ENCODE measurements at places on chromosomes 3 and 15.

GRCh38 chr15:47304656-47305055, 412.6 kb upstream of the SEMA6D start:
- DNase-seq = no peak

DNA sequence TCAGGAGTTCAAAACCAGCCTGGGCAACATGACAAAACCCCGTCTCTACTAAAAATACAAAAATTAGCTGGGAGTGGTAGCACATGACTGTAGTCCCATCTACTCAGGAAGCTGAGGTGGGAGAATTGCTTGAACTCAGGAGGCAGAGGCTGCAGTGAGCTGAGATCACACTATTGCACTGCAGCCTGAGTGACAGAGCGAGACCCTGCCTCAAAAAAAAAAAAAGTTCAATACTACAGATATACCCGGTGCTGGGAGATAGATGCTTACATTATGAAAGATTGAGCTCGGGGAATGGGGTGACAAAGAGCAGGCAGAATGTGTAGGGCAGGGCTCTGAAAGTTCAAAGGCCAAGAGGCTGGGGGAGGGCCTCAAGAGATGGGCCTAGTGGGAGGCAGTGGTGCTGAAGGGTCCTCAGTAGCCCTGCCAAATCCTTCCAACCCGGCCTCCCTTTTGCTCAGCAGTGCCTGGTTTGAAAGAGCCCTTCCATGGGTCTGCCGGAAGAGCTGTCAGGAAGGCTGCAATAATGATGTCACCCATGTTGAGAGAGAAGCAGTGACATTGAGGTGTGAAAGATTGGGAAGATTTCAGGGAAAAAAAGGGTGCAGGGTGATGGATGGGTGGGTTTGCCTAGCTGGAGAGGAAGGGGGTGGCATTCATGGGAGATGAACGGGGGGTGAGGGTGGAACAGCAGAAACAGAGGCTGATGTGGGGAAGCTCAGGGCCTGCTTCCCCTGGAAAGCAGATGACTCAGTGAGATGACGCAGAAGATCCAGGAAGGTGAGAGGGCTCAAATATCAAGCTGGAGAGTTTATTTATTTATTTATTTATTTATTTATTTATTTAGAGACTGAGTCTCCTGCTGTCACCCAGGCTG, 20.0 kb upstream of the IREB2 start:
- no peak for DNase-seq

GRCh38 chr3:188349351-188349901, 195.5 kb downstream of the LPP start:
- no peak for DNase-seq

DNA sequence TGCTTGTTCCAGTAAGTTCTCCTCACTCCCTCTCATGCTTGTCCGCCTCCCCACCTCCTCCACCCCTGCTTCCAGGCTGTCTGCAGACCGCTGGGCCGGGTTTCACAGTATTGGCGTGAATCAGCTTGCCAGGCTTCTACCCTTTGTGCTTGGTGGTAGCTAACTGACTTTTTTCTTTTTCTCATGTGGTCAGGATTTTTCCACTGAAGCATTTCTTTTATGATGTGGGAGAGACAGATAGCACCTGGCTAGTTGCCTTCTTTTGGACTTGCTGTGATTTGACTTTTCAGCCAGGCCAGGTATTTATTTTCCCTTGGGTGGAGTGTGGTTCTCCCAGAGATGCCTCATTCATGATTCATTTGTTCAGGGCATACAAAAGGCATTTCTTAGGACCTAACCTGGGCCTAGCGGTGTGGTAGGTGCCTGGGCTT, 60.6 kb downstream of the ST6GAL1 start:
- no peak for DNase-seq

DNA sequence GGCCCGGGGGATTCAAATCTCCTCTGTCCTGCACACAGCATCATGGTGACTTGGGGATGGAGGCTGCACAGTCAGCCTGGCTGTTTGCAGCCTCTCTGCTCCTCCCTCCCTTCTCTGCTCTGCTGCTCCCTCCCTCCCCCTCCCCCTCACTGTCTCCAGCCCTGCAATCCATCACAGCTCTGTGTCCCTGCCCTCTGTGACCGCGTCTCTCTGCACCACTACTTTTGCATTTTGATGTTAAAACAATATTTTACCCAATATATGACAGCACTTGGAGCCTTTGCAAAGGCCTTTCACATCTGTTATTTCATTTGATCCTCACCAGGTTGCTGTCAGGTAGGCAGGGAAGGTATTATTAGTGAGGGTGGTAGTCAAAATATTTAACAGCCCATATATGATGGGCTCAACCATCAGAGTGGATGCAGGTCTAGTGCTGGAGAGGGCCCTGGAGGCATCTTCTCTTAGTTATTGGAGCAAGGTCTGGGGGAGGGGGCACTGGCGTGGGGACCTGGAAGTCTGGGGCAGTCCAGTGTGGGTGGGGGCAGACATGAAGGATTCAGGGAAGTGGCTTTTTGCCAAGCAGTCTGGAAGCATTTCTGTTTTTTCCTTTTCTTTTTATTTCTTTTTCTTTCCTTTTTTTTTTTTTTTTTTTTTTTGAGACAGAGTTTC, 16.3 kb upstream of the VPS8 start:
- DNase-seq = no peak

GRCh38 chr3:88434001-88434400, 284.2 kb downstream of the C3orf38 start:
- DNase-seq = no peak

- DNase-seq = no peak
Measured at GRCh38 chr15:33753012-33753411, 215.3 kb upstream of the CHRM5 start.

GRCh38 chr15:75651810-75652543, 4.3 kb downstream of the SNX33 start:
- DNase-seq = no peak

DNA sequence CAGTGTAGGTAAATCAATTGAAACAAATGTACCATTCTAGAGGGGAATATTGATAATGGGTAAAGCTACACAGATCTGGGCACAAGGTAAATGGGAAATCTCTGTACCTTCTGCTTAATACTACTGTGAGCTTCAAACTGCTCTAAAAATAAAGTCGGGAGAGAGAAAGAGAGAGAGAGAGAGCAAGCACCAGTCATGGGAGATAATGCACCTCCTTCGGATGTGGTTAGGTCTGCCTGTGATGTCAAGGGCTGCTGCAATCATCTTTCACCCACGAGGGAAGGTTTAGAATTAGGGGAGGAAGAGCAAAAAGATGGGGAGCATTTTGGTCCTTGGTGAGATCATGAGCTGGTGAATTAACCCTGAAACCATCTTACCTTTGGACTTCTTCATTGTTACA, 219.1 kb downstream of the ZNF385D start:
- DNase-seq = no peak

- DNase-seq = no peak
Measured at GRCh38 chr15:70473581-70474370, 289.6 kb downstream of the UACA start.

DNA sequence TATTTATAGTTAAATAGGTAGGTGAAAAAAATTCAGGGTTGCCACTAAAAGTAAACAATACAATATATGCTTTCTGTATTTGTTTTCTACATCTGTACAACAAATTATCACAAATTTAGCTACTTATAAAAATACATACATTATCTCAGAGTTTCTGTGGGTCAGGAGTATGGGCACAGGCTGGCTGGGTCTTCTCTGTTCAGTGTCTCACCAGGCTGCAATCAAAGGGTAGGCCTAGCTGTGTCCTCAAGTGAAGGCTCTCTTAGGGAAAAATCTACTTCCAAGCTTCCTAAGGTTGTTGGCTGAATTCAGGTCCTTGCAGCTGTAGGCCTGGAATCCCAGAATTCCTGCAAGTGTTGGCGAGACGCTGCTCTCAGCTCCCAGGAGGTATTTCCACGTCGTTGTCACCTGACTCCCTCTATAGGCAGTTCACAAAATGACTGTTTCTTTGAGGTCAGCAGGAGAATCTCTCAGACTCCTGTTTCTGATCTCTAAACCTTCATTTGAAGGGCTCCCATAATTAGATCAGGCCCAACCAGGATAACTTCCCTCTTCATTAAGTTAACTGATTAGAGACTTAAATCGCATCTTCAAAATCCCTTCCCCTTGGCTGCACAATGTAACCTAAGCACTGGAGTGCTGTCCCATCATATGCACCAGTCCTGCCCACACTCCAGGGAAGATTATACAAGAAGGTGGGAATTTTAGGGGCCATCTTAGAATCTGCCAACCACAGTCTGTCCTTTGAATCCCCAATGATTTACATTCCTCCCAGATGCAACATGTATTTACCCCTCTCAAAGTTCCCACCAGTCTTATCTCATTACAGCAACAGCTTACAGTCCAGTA, 296.6 kb downstream of the SUCLG2 start:
- DNase-seq = no peak

- no peak for DNase-seq
Measured at GRCh38 chr3:197730200-197730599, 6.5 kb downstream of the RUBCN start.

DNA sequence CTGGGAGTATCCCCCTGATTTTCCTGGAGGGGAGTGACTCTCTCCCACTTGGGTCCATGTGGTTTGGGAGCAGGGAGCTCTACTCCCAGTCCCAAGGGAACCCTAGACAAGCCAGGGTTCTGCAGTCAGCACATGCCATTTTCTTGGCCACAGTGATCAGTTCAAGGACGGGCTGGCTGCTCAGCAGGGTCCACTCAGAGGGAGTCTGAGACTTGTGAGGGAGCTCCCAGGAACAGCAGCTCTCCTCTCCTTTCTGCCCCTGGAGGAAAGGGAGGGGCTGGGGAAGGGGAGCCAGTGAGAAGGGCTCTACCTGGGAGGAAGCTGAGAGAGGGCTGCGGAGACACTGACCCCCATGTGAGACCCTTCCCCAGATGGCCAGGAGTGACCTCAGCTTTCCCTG, 29.1 kb upstream of the LMCD1 start:
- peak; percentile 36 for DNase-seq

- no peak for DNase-seq
Measured at GRCh38 chr3:124854009-124854408, 33.2 kb downstream of the ITGB5 start.

- no peak for DNase-seq
Measured at GRCh38 chr15:90400005-90400758, 12.1 kb downstream of the IQGAP1 start.

DNA sequence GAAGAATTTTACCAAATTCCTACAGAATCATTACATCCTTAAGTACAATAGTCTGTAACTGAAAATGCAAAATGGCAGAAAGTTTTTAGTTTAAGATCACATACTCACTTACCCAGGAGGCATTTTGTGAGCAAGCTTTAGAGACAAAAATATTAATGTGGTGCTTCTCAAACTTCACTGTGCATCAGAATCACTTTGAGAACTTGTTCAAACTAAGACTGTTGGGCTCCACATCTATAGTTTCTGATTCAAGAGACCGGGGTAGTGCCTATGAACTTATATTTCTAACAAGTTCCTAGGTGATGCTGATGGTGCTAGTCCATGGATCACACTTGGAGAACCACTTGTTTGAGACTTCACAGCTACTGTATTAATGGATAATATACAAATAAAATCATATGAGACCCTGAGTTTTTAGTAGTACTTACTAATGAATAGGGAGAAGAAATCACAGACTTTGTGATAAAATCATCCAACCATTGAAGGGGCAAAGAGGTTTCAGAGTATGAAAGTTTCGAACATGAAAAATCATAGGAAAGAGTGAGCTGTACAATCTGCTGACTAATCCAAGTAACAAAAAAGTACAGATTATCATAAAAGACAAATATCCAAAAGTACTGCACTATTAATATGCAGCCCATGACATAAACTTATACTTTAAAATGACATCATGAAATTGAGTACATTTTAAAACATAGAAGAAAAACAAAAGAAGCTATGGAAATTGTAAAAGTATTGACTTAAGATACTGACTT, 110.3 kb downstream of the ADAM10 start:
- no peak for DNase-seq

DNA sequence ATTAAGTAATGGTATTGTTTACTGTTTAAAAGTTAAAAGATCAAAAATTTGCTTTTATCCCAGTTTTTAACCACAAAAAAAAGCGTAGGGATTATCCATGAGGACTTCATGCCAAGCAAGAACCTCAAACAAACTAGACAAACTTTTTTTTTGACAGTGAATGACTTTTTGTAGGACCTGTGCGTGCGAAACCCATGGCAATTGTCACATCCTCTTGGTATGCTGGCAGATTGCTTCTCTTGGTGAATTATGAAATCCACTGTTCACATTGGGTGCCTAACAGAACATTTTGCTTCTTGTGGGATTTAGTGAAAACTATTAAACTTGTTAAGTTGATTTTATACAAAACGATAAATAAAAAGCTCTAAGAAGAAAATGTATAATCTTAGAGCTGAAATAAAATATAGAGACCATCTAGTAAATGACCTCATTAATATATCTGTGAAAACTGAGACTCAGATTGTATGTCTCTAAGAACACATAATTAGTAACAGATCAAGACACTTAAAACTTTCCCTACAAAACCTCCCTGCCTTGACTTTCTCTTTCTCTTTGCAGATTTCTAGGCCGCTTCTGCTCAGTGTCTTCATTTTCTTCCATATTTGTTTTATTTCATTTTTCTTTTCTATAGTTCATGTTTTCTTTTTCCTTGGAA, 87.3 kb upstream of the CGNL1 start:
- DNase-seq = no peak

DNA sequence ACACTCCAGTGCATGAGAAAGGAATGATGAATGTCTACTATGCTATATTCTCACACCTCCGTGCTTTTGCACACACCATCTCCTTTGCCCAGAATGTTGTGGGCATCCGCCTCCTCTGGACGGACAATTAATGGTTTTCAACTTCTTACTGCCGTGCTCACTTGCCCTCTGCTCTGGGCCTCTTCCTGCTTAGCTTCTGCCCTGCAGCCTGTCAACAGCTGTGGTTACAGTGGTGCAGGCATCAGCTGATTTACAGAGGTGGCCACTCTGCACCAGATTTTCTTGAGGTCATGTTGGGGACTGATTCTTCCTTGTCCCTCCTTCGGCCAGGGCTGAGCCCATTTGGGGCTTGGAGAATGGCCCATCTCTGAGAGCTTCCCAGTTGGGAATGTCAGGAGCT, 56.5 kb upstream of the TMEM115 start:
- DNase-seq = no peak

DNA sequence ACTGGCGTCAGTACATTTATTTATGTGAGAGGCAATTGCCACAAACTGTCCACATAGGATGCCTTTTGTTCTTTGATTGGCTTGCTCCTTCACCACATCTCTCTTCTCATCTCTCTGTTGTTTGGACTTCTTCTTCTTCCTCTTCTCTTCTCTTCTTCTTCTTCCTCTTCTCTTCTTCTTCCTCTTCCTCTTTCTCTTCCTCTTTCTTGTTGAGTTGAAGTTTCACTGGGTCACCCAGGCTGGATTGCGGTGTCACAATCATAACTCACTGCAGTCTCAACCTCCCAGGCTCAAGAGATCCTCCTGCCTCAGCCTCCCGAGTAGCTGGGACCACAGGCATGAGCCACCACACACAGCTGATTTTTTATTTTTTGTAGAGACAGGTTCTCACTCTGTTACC, 67.7 kb upstream of the GSK3B start:
- DNase-seq = no peak

Measured in ovary (tissue), 10 donors.